ENCODE measurements at places on chromosomes 12 and 14.

- DNase-seq: no peak
Observed at GRCh38 chr14:105185001-105185400, 3.9 kb upstream of the NUDT14 start.

- DNase-seq: no peak
Observed at GRCh38 chr12:109732321-109733305, 19.0 kb downstream of the FAM222A start.

- DNase-seq: no peak
Observed at GRCh38 chr12:130711756-130712155, 4.3 kb downstream of the RIMBP2 start.

DNA sequence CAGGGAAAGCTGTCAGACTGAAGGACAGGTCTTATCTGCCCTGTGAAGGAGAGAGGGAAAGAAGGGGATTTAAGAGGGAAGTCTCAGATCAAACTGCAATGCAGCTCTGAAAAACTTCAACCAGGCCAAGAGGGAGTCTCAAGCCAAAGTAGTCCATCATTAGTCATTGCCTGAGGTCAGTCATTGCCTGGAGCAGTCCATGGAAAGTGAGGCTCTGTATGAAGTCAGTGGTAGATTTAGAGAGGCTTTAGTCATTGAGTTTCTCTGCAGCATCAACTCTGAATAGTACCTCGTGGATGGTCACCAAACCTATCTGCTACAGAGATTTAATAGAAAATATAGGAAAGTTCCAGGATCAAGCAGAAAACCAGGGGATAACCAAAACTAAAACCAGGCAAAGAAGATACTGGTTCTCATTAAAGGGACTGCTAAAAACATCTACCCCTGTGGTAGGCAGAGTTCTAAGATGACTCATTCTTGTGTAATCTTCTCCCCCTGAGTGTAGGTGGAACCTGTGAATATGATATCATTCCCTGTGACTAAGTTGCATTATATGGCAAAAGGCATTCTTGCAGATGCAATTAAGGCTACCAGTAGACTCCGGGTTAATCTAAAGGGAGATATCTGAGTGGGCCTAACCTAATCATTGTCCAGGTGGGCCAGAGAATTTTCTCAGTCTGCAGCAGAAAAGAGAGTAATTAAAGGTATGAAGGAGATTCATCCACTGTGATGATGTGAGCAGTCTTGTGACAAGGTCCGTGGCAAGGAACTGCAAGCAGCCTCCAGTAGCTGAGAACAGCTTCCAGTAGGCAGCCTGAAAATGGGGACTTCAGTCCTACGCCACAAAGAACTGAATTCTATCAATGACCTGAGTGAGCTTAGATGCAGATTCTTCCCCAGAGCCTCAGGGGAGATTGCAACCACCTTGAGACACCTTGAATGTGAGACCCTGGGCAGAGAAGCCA is 123.1 kb downstream of the GALC start:
- DNase-seq: no peak

GRCh38 chr12:123050913-123051312 is 70.4 kb downstream of the ARL6IP4 start:
- no peak for DNase-seq

DNA sequence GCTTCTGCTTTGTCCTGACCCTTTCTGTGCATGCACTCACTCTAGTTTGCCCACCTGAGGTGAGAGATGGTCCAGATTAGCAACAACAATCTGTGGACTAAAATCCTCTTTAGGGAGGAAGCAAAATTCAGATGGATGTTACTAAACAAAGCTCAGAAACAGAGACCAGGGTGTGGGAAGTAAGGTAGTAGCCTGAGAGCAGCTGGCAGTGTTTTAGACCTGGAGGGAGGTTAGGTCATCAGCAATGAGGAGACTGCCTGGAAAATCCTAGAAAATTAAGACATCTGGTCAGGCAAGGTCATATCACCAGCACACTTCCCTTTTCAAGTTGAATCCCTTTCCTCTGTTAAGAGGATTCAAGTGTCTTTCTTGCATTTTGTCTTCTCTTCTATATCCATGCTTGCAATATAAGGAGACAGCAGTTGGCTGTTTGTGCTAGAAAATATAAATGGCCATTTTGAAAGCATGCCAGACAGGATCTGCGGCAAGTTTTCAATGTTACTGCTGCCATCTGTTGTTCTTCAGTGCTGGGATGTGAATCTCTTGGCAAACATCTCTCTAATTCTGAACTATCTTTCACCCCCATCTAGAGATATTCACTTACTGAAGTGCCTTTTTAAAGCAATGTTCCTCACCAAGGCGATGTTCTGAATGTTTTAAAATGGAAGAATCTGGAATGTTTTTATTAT is 266.4 kb downstream of the NAV3 start:
- DNase-seq: no peak

GRCh38 chr12:24530689-24531088 is 418.2 kb downstream of the BCAT1 start:
- no peak for DNase-seq

DNA sequence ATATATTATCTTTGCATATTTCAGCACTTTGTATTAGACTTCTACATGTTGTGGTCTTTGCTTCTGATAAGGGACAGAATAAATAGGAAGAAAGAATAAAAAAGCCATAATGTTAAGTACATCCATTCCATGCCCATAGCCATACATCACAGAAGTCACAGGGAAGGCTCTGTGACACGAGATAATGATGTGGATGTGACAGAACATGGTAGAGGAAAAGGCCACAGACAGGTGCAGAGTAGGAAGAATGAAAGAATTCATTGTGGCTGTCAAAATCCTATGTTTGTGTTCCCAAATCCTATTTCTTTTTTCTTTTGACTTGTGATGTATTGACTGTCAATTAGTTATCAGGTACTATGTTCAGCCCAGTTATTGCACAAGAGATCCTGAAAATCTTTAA is 38.4 kb downstream of the BICD1 start:
- no peak for DNase-seq

DNA sequence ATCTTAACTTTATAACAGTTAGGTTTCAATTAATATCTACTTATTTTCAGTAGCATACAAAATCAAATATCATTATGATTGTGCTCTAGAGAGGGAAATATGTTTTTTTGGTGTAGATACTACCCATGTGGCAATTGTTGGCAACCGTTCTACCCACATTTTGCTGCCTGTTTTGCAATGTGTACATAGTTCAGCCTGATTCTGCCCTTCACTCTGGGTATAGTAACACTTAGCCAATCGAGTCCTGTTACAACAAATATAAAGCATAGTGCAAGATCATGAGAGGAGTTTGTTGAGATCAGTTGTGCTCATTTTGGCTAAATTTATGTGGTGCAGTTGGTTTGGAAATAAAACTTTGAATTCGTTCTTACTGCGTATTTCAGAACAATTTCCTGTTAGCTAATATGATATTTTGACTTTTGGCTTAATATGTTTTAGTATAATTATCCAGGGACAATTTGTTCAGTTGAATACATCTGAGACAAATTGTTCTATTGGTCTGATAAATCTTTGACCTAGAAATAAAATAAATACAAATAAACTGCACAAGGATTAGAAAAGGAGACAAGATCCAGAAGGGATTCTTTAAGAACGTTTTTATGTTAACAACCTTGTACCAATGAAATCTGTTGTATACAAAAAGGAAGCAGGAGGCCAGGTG is 76.9 kb downstream of the ATF7IP start:
- DNase-seq: no peak

- no peak for DNase-seq
Observed at GRCh38 chr14:58796242-58797009, 158.7 kb downstream of the DACT1 start.

- DNase-seq: no peak
Observed at GRCh38 chr12:58915037-58915436, 5.3 kb downstream of the LRIG3 start.

- DNase-seq: no peak
Observed at GRCh38 chr12:20356048-20356447, 12.3 kb upstream of the PDE3A start.

GRCh38 chr12:77938301-77938700 is 107.6 kb downstream of the NAV3 start:
- no peak for DNase-seq

DNA sequence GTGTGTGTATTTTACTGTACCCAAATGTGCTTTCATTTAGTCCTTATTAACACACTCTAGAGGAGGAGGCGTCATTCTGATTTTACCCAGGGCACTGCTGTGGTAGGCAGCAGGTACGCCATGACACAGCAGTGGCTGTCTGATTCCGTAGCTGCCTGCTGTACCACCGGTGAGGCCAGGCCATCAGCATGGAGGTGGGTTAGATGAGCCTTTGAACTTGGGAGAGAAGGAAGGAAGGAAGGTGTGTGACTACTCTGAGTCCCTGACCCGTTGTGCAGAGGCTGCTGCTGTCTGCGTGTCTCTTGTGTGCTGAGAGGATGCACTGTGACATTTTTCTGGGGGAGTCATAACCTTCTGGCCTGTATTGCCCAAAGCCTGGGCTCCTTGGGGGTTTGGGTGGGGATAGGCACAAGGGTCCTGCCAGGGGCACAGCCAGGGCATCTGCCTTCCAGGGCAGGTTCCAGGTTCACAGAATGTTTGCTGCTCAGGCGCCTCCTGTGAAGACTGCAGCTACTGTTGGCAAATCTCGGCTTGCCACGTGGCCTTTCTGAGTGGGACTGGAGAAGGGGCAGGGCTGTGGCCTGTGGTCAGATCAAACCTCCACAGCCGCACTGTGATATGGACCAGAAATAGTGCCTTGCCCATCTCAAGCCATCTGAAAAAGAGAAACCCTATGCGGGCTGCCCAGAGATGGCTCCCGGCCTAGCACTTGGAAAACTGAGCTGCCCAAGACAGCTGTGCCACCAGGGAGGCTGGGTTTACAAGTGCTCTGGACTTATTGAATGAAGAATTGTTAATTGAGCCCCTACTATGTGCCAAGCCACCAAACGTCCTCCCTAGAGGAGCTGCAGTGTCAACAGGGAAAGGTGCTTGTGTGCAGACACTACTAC is 47.1 kb downstream of the MLXIP start:
- DNase-seq: no peak

- no peak for DNase-seq
Observed at GRCh38 chr12:1147821-1148220, 156.8 kb downstream of the ERC1 start.

GRCh38 chr12:66538970-66539369 is 139.9 kb downstream of the GRIP1 start:
- DNase-seq: no peak

GRCh38 chr12:9925705-9926393 is 6.3 kb downstream of the CLEC2A start:
- no peak for DNase-seq

DNA sequence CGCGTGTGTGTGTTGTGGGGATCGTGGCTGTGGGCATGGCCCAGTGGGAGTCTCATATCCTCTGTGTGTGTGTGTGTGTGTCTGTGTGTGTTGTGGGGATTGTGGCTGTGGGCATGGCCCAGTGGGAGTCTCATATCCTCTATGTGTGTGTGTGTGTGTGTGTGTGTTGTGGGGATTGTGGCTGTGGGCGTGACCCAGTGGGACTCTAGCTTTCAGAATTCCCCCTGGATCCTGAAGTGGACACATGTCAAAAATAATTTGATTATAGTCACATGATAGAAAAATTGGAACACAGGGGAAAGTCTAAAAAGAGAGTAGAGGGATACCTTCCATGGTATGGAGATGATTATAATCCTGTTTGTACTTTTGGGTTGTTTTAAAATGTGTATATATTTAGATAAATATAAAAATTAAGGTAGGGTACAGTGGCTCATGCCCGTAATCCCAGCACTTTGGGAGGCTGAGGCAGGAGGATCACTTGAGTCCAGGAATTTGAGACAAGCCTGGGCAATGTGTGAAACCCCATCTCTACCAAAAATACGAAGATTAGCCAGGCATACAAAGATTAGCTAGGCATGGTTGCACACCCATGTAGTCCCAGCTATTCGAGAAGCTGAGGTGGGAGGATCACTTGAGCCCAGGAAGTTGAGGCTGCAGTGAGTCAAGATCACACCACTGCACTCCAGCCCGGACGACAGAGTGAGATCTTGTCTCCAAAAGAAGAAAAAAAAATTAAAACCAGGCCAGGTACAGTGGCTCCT is 11.0 kb downstream of the PAPLN start:
- no peak for DNase-seq

GRCh38 chr12:88251798-88252197 is 109.7 kb downstream of the TMTC3 start:
- no peak for DNase-seq

GRCh38 chr12:94874518-94875302 is 128.8 kb downstream of the NDUFA12 start:
- DNase-seq: no peak

DNA sequence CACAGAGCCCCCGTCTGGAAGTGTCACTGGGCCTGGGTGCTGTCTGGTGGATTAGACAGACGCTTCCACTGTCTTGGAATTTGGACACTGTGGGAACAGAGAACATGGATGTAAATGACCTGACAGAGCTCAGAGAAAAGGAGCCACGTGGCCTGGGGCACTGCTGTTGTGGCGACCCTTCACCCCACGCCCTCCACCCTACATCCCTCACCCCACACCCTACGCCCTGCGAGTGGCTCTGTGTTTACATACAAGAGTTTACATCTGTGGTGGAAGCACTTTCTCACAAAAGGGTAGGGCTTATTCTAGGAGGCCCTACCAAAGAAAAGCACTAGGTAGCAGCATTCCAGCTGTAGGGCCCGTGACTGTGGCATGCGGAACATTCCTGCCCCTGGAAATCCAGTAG is 47.7 kb downstream of the B4GALNT3 start:
- DNase-seq: no peak

- DNase-seq: no peak
Observed at GRCh38 chr12:111823891-111824290, 18.1 kb upstream of the MAPKAPK5 start.

DNA sequence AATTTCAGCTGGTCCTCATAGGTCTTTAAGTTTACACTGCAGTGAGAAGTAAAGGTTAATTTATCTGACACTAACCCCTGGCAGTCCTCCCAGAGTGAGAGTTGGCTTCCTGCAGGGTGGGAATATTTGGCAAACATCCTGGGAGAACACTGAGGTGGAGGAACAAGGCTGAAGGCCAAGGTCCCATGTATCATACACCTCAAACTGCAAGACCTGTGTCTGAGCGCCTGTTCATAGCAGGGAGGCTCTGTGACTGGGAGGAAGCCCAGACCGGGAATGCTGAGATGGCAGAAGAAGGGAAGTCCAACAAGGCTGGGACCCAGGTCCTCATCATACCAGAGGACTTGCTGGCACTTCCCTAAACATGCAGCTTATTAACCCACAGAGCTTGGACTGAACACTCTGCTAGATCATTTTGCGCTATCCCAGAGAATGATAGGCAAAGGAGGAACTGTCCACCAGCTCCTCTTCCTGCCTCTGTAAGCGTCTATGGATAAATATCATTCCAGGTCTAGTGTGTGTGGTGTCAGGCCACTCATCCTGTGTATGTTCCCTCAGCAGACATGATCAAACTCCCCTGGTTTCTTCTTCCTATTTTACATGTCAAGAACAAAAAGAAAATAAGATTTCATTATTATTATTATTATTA is 199.6 kb upstream of the CNOT2 start:
- DNase-seq: no peak

All from esophagus squamous epithelium (tissue), 5 donors.